ENCODE measurements at places on chromosomes 6 and 20. TPM values are rescaled to one million over a fixed set of nuclear protein-coding genes. Genes with fewer than 3 reads are reported as not detected.

DNA sequence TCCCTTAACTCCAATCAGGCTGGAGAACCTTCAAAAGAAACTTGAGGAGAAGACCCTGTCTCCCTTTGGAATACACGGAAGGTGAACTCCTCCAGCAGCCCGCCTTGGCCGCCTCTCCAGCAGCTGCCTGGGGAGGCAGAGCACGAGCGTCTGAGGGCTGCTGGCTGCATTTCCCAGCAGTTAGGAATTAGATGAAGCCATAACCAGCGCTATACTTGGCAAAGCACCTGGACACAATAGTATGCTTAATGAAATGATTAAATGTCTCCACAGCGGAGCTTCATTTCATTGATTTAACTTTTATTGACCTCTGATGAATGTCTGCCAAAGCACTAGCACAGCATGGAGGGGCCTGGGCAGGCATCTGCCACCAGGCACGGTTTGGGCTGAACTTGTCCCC is 73.5 kb downstream of the TMEM242 start:
- H3K27ac ChIP-seq, result no peak overlapping the region
- no peaks in the 10 kb centered on the region for H3K4me1 ChIP-seq
- H3K4me3 ChIP-seq, result no peak overlapping the region
- peaks cover 8% of the 10 kb centered on the region for H3K36me3 ChIP-seq
- DNase-seq, result no peak

DNA sequence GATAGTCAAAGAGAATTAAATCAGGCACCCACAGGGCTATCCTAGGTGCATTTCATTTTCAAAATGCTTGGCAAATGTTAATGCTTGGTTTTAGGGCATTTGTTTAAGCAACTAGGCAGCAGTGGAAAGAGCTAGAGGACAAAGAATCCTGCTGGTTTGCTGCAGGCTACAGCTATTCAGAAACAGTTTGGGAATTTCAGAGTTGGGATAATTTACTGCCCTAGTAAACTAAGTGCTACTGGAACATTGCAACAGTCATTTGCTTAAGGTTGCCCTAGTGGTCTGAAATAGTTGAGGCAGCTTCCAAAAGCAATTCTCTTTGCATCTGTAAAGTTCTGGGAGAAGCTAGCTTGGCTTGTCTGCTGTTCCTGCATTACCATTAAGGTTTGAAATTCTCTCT is 312.7 kb downstream of the LAMA2 start:
- peaks cover 4% of the 10 kb centered on the region for H3K4me1 ChIP-seq
- H3K27me3 ChIP-seq, result no peaks in the 10 kb centered on the region
- no peak overlapping the region for H3K27ac ChIP-seq
- no peak overlapping the region for H3K4me3 ChIP-seq
- no peak for DNase-seq

- peaks cover 6% of the 10 kb centered on the region for H3K36me3 ChIP-seq
- no peaks in the 10 kb centered on the region for H3K27me3 ChIP-seq
- no peaks in the 10 kb centered on the region for H3K4me1 ChIP-seq
- peak overlapping the region; percentile 85 for H3K4me3 ChIP-seq
Measured at GRCh38 chr6:42179945-42180313, 6.8 kb downstream of the GUCA1A start.

Gene CRISP2
- total RNA-seq, result not detected

Gene MAPK13
- total RNA-seq, result 19.2 TPM

- H3K4me3 ChIP-seq, result no peak overlapping the region
- H3K27me3 ChIP-seq, result no peaks in the 10 kb centered on the region
- DNase-seq, result no peak
Measured at GRCh38 chr6:118525913-118526780, 21.9 kb upstream of the PLN start.

Gene RAET1L
- total RNA-seq, result not detected

- DNase-seq, result no peak
- H3K27ac ChIP-seq, result no peak overlapping the region
- H3K27me3 ChIP-seq, result no peaks in the 10 kb centered on the region
- H3K4me3 ChIP-seq, result no peak overlapping the region
- H3K4me1 ChIP-seq, result no peaks in the 10 kb centered on the region
Measured at GRCh38 chr6:114650891-114651290, 308.1 kb upstream of the HS3ST5 start.

- H3K4me1 ChIP-seq, result peaks cover 2% of the 10 kb centered on the region
- no peak for DNase-seq
- peaks cover 29% of the 10 kb centered on the region for H3K36me3 ChIP-seq
- H3K4me3 ChIP-seq, result no peak overlapping the region
- peak overlapping the region; percentile 96 for H3K27ac ChIP-seq
Measured at GRCh38 chr6:85670573-85670972, 27.9 kb upstream of the SYNCRIP start.

Gene NKAPL
- 0.13 TPM for total RNA-seq

DNA sequence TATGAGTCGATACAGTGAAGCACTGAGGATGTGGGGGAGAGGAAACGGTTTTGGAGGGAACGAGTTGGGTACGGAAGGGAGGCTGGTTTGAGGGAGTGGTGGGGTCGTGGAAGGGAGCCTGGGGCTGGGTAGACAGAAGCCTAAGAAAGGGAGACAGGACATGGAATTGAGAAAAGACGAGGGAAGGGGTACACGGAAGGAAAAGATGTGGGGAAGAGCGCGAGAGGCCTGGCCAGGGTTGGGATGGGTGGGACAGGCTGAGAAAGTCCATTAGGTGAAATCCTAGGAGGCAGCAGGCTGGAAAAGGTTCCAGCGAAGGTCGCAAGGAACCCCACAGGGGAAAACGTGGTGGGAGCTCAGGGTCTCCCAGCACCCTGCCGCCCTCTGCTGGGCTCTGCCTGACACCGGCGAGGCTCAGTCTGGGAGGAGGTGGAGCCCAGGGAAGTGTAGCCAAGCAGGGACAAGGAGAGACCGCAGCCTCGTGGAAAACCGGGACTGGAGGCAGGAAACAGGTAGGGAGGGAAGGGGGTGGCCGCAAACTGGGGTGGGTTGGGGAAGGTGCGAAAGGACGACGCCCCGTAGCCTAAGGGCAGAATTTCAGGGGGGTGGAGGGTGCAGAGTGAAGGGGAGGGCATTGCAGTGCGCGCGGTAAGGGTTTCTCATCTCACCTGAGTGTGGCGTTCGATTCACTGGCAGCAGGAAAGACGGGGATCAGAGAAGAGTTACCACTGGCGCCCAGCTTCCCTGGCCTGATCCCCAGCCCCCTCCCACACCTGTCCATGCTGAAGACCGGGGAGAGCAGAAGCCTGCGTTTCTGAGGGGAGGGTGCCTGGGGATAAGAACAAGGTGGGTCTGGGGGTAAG is 4.3 kb downstream of the GABBR1 start:
- DNase-seq, result peak; percentile 95
- H3K4me3 ChIP-seq, result peak overlapping the region; percentile 92
- peak overlapping the region; percentile 66 for H3K27ac ChIP-seq

DNA sequence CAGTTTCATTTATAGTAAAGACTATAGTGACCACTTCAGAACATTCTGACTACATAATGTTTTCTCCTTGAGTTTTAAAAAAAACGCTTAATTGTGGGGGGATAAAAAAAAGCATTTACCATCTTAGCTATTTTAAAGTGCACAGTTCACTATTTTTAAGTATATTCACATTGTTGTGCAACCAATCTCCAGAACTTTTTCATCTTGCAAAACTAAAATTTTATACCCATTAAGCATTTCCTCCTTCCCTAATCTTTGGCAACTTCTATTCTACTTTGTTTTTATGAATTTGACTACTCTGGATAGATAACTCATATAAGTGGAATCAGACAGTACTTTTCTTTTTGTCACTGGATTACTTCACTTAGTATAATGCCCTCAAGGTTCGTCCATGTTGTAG is 62.3 kb downstream of the FKBP5 start:
- peaks cover 4% of the 10 kb centered on the region for H3K36me3 ChIP-seq
- no peak overlapping the region for H3K27ac ChIP-seq
- H3K27me3 ChIP-seq, result no peaks in the 10 kb centered on the region
- no peak overlapping the region for H3K4me3 ChIP-seq

GRCh38 chr6:30326526-30327231 is at the start of gene TRIM39:
TSS of gene TRIM39 (plus strand) at chr6:30326927. CDS start at chr6:30329318, 2,391 bp downstream.
- peak within 1 kb of the TSS; percentile 95 for H3K4me3 ChIP-seq
- peak within 1 kb of the TSS; percentile 87 for H3K27ac ChIP-seq
- H3K27me3 ChIP-seq, result no peaks in the 10 kb centered on the region
- DNase-seq, result peak; percentile 85
- H3K36me3 ChIP-seq, result peaks cover 28% of the 10 kb centered on the region

Gene CNR1
- 0.55 TPM for total RNA-seq

Gene ZHX3
- total RNA-seq, result 4.4 TPM

GRCh38 chr20:3710703-3711483 is 1.5 kb downstream of the SIGLEC1 start:
- H3K36me3 ChIP-seq, result no peaks in the 10 kb centered on the region
- no peak overlapping the region for H3K4me3 ChIP-seq
- peak; percentile 86 for DNase-seq
- H3K27me3 ChIP-seq, result no peaks in the 10 kb centered on the region
- no peak overlapping the region for H3K27ac ChIP-seq
- no peaks in the 10 kb centered on the region for H3K4me1 ChIP-seq

Gene PTCRA
- not detected for total RNA-seq

Gene VWA7
- 2.5 TPM for total RNA-seq

DNA sequence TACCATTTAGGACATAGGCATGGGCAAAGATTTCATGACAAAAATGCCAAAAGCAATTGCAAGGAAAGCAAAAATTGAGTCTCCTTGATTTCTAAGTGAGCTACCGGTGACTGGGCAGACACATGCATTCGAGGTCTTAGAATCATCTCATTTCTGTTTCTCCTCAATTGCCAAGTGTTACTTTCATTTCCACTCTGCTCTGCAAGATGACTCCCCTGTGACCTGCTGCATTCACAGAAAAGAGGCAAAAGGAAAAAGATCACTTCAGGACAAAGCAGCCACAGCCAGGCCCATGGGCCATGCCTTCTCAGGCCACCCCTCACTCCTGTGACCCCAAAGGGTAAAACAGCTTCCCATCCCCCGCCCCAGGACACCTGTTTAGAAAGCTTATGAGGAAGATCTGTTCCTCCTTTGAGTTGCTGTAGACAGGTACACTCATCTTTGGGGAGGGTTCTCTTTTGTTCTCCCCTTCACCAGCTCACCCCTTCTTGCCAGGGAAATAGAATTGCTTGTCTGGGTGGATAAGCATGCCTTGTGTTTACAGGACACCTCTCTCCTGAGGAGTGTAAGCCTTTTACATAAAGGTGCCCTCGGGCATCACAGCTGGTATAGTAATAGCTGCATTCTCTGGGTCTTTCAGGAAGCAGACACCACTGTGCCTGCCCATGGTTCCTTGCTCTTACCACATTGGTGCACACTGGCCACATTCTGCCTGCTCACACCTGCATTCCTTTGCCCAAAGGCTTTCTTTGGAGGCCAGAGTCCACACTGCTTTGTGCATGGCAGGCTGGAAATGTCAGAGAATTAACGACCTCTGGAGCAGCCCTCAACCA is 105.0 kb downstream of the SLC24A3 start:
- DNase-seq, result no peak
- no peaks in the 10 kb centered on the region for H3K4me1 ChIP-seq
- H3K27me3 ChIP-seq, result no peaks in the 10 kb centered on the region
- H3K4me3 ChIP-seq, result no peak overlapping the region
- H3K36me3 ChIP-seq, result no peaks in the 10 kb centered on the region
- H3K27ac ChIP-seq, result no peak overlapping the region

- H3K27ac ChIP-seq, result no peak overlapping the region
- no peaks in the 10 kb centered on the region for H3K36me3 ChIP-seq
- no peaks in the 10 kb centered on the region for H3K27me3 ChIP-seq
- no peaks in the 10 kb centered on the region for H3K4me1 ChIP-seq
- H3K4me3 ChIP-seq, result no peak overlapping the region
- DNase-seq, result no peak
Measured at GRCh38 chr6:4435981-4436445, 300.6 kb upstream of the ECI2 start.

- no peak overlapping the region for H3K27ac ChIP-seq
- H3K36me3 ChIP-seq, result peaks cover 5% of the 10 kb centered on the region
- no peaks in the 10 kb centered on the region for H3K27me3 ChIP-seq
- DNase-seq, result no peak
- H3K4me3 ChIP-seq, result no peak overlapping the region
- no peaks in the 10 kb centered on the region for H3K4me1 ChIP-seq
Measured at GRCh38 chr6:139230391-139230840, 61.4 kb downstream of the TXLNB start.

GRCh38 chr6:122264557-122264956 is 134.9 kb upstream of the HSF2 start:
- no peaks in the 10 kb centered on the region for H3K4me1 ChIP-seq
- H3K27ac ChIP-seq, result no peak overlapping the region
- no peaks in the 10 kb centered on the region for H3K27me3 ChIP-seq
- peaks cover 18% of the 10 kb centered on the region for H3K36me3 ChIP-seq
- DNase-seq, result no peak

- DNase-seq, result no peak
- no peak overlapping the region for H3K4me3 ChIP-seq
- H3K27ac ChIP-seq, result no peak overlapping the region
- no peaks in the 10 kb centered on the region for H3K27me3 ChIP-seq
- no peaks in the 10 kb centered on the region for H3K4me1 ChIP-seq
- H3K36me3 ChIP-seq, result no peaks in the 10 kb centered on the region
Measured at GRCh38 chr6:70124882-70125545, 177.9 kb downstream of the COL9A1 start.

- no peaks in the 10 kb centered on the region for H3K4me1 ChIP-seq
- H3K36me3 ChIP-seq, result no peaks in the 10 kb centered on the region
- H3K4me3 ChIP-seq, result no peak overlapping the region
- no peaks in the 10 kb centered on the region for H3K27me3 ChIP-seq
Measured at GRCh38 chr20:4559106-4559505, 162.6 kb upstream of the PRND start.

DNA sequence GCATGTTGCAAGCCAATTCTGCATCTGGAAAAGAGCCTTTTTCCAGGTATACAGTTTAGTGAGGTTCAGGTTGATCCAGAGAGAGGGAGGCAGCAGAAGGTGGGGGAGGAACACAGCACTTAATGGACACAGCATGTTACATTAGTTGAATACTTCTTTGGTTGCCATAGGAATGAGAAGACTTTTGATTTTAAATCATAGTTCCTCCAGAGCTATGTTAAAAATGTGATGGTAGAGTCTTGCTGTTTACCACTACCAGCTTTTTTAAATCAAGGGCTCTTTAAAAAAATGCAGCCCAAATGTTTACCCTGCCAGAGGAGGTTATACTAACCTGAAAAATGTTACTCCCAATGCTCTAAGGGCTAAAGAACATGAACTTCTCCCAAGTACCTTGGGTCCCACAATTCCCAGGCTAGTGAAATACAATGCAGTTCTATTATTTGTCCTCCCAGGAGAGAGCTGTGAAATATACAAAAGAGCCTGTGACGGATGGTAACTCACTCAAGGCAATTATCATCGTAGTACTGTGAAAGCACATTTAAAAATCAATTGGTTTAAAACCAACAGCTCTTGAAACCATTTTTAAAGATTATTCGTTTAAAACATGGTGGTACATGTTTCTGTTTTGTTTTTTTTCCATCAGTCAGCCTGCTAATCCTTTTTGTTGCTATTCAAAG is 6.9 kb upstream of the PHACTR1 start:
- no peak overlapping the region for H3K4me3 ChIP-seq
- H3K36me3 ChIP-seq, result no peaks in the 10 kb centered on the region
- H3K4me1 ChIP-seq, result peaks cover 3% of the 10 kb centered on the region

Gene MICAL1
- total RNA-seq, result 84.9 TPM

Gene HLA-DPB1
- total RNA-seq, result 23.4 TPM

Gene PROKR2
- 0.44 TPM for total RNA-seq

Gene HLA-DQB2
- not detected for total RNA-seq

GRCh38 chr20:51624157-51624731 is 81.7 kb upstream of the NFATC2 start:
- no peaks in the 10 kb centered on the region for H3K27me3 ChIP-seq
- DNase-seq, result peak; percentile 89
- no peaks in the 10 kb centered on the region for H3K4me1 ChIP-seq
- H3K36me3 ChIP-seq, result no peaks in the 10 kb centered on the region
- H3K27ac ChIP-seq, result no peak overlapping the region

Gene FAM217A
- not detected for total RNA-seq

- peaks cover 10% of the 10 kb centered on the region for H3K4me1 ChIP-seq
- H3K36me3 ChIP-seq, result no peaks in the 10 kb centered on the region
- DNase-seq, result no peak
- H3K27me3 ChIP-seq, result no peaks in the 10 kb centered on the region
- no peak overlapping the region for H3K4me3 ChIP-seq
- no peak overlapping the region for H3K27ac ChIP-seq
Measured at GRCh38 chr6:38213251-38213658, 393.7 kb downstream of the ZFAND3 start.

Gene C20orf144
- 0.26 TPM for total RNA-seq
